Gastroesophageal sphincter (tissue), 4 donors: ENCODE measurements at places on chromosomes 5 and 9. TPM values are rescaled to one million over a fixed set of nuclear protein-coding genes. Genes with fewer than 3 reads are reported as not detected.

DIPK1B gene
- total RNA-seq: 7.8 TPM

- ATAC-seq: no peak
These were observed 330.7 kb upstream of the DAB2 start for GRCh38 chr5:39755452-39755851.

ZFP2 gene
- 12.8 TPM for total RNA-seq

TLX3 gene
- not detected for total RNA-seq

DNA sequence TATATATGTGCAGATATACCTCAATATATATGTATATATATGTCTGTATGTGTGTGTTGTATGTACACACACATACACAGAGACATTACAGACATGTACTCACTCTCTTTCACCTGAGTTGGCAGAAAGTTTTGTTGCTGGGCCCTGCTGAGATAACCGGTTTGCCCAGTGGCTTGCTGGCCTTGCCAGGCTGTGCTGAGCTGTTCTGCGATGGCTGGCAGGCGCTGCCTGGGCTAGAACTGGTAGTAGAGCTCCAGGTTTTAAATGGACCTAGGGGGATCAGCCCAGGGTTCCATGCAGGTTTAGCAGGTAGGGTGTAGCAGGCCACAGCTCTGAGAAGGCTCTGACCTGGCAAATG, 394.3 kb downstream of the GADD45G start:
- no peak for ATAC-seq

GRCh38 chr9:76454311-76454710, 4.7 kb upstream of the GCNT1 start:
- ATAC-seq: no peak

DNA sequence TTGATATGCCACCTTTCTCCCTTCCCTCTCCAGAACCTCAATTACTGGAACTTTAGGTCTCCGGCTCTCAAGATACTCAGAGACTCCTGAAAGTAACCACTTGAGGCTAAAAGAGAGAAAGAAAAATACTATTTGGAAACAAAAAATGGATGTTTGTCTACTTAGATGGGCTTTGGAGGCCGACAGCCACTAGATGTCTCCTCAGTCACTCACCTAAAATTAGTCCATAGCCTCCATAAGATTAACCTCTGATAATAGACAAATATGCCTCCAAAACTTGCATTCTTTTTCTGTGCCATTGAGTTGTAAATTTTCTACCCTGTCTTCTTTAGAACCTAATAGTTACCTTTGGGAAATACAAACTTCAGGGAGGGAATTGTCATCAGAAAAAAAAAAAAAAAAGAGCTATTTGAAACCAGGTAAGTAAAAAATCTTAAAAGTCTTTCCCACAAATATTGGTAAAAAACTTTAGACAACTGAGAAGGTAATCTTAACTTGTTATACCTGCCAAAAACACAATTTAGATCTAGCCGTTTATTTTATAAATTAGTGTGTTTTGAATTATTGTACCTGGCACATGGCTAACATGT, 11.2 kb upstream of the PCDH1 start:
- ATAC-seq: no peak

DNA sequence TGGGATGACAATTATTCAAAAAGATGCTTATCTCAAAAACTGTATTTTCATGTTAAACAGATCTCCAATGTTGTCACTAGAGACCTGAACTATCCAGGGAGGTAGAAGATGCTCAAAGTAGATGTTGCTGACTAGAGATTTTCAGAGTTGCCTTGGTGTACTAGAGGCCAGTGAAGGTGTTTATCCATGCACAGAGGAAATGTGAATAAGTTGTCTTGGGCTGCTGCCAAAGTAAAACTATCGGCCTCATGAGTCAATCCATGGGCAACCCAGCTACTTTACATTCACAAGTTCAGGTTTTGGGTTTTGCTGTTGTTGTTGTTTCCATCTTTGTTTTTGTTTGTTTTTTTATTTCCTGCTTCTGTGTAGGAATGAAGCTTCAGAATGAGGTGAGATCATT, 141.1 kb upstream of the RANBP3L start:
- ATAC-seq: no peak

DNA sequence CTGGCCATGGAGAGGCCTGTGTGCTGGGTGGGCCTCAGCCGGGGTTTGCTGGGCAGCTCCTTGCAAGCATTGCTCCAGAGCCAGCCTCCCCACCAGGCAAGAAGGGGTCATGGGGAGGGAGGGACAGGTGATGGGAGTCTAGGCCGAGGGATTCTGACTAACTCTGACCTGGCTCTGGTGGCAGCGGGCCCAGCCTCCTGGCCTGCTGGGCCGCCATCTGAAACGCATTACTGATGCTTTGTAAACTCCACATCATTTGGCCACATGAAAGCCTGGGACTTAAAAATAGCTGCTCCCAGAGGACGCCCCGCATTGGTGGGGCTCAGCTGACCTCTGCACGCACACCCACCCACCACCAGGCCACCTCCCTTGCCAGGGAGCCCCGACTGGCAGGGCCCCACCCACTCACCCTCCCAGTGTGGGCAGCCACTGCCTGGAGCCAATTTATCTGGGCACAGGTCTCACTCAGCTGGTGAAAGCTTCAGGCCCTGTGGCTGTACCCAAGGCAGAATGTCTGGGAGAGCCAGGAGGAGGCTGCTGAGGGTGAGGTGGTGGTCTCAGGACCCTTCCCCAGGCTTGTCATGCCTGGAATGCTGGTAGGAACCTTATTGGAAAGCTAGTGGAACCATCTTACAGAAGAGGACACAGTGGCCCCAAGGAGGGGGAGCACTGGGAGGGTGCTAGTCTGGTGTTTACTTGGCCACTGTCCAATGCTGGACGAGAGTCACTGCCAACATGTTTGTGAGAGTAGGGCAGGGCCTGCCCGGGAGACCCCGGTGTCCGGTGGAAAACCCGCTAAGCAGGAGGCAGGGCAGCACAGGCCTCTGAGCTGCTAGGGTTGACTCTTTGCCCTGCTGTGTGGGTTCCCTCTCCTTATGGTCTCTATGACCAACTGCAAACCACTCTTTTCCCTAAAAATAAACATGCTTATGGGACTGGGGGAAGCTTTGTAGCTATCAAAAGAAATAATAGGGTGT, 10.8 kb downstream of the TCF7 start:
- peak; percentile 31 for ATAC-seq

ZBTB43 gene
- 9.7 TPM for total RNA-seq

DNA sequence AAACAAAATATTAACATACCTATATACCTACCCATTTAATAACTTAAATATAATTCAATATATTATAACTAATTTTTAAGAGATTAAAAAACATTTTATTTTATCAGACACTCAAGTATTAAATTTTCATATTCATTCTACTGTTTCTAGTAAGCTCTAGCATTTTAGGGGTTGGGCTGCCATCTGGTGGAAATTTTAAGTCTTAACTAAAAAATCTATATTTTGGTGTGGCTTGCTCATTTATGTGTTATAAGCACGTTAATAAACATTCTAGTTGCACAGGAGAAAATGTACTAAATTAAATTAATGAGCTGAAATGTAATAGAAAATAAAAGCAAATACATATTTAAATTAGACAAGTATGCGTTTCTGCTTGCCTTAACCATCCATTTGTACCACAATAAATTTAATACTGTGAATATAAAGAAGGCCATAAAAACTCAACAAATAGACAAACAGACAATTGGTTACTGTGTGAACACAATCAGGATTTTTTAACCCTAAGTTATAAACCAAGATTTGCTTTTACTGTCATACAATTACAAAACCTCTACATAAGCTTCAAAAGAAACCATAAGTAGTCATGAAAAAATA, 1728.3 kb upstream of the CDH9 start:
- no peak for ATAC-seq

PTRH1 gene
- total RNA-seq: 17.3 TPM

GRCh38 chr9:109967651-109968642, 187.9 kb downstream of the PALM2AKAP2 start:
- ATAC-seq: no peak

DNA sequence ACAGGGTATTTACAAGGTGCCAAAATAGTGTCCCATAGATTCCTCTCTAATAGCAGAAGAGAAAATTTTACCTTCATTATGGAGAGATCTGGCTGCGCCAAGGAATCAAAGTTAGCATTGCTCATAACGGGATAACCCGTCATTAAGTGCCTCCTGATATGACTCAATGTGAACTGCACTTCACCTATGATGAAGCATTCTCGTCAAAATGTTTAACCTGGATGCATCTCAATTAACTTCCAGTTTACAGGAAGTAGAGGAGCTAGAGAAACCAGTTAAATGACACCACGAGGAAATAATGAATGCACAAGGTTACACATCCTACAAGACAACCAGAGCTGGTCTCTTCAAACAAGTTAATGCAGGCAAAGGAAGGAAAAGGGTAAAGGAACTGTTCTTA, 17.2 kb downstream of the FBXW11 start:
- no peak for ATAC-seq

TLR4 gene
- 9.8 TPM for total RNA-seq

CNTFR gene
- 0.89 TPM for total RNA-seq

INSL4 gene
- total RNA-seq: not detected

ARID3C gene
- total RNA-seq: not detected

- no peak for ATAC-seq
These were observed 10.8 kb downstream of the FAF2 start for GRCh38 chr5:176458904-176459561.

- no peak for ATAC-seq
These were observed 80.8 kb downstream of the RORB start for GRCh38 chr9:74577956-74578355.

SLC34A3 gene
- not detected for total RNA-seq

DNA sequence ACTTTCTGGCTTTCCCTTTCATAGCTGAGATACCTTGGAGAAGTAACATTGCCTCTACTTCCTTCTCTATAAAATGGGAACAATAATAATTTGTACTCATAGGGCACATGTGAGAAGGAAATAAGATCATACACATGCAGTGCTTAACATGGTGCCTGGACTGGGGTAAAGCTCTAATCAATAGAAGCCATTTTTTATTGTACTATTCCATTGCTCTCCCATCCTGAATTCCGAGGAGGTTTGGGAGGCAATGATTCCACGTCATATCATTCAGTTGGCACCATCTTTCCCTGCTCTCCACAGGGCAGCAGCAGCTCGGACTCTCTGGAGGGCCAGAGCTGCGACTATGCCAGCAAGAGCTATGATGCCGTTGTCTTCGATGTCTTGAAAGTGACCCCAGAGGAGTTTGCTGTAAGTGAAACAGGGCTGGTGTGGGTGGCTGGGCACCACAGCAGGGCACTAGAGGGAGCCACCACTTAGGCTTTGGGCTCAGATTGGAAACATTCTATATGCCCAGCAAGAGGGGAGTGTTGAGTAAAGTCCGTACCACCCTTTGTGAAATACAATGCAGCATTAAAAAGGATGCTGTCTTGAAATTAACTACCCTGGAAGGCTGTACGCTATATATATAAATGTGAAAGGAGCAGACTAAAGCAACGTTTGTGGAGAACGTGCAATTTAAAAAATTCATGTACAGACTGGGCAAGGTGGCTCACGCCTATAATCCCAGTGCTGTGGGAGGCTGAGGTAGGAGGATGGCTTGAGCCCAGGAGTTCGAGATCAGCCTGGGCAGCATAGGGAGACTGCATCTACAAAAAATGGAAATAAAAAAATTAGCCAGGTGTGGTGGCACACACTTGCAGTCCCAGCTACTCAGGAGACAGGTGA, 51.2 kb downstream of the RALGPS1 start:
- ATAC-seq: peak; percentile 69

GRCh38 chr5:57470339-57470738, 12.3 kb downstream of the ACTBL2 start:
- no peak for ATAC-seq

DNA sequence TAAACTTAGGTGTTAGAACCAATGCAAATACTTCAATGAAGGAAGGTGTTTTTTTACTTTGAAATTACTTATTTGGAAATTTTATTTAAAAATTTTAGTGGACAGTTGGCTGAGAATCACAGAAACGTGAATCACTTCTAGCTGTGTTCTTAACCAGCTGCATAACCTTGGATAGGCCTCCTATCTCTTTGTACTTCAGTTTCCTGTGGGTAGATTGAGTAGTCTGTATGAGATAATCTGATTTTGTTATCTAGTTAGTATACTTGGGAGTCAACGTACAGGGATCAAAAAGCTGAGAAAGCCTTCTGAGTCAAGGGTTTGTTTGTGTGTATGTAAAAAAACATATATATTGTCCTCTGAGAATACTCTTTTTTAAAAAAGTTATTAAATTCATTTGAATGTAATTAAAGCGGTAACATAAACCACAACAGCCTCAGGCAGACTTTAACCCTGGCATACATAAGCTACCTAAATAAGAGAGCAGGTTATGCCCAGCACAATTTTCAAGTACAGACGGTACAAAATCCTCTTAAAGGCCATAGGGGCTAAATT, 38.1 kb upstream of the ZCCHC7 start:
- no peak for ATAC-seq

SPINK13 gene
- total RNA-seq: not detected

DNA sequence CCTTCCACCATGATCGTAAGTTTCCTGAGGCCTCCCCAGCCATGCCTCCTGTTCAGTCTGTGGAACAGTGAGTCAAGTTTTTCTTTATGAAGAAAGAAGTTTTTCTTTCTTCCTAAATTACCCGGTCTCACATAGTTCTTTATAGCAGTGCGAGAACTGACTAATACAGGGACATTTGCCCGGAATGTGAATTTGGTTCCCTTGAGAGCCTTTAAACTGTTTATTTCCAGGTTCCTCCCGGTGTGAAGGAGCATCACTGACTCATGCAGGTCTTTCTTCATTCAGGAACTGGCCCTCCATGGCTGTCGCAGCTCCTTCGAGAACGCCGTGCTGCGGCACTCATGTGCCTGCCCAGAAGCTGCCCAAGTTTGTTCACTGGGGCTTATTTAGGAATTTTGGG, 87.7 kb downstream of the PTCH1 start:
- ATAC-seq: no peak

DNA sequence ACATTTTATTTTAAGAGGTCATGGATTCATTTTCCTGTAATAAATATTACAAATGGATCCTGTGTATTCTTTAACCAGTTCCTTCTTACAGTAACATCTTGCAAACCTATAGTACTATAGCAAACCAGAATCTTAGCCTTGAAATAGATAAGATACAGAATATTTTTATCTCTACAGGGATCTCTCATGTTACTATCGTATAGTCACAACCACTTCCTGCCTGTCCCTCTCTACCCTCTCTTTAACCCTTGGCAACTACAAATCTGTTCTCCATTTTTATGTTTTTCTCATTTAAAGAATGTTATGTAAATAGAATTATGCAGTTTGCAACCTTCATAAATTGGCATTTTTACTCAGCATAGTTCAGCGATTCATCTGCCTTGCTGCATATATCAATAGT, 454.0 kb downstream of the DIRAS2 start:
- ATAC-seq: no peak

GRCh38 chr5:169162407-169162806, 138.5 kb downstream of the SLIT3 start:
- no peak for ATAC-seq
